ENCODE measurements at places on chromosomes 2 and 18.

DNA sequence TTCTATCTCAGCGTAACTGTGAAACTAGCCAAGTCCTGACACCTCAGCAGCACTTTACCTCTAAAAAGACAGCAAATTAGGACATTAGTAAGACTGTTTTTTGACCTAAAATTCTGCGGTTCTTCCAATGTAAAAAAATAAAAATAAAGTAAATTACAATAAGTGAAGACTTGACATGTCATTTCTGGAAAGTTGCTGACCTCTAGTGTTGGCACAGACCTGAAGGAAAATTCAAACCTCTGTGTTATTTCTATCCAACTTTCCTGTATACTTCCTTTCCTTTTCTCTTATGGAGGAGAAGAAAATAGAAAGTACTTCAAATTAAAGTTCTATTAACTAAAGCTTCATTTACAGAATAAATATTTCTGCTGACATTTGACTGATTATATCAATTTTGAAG, 110.6 kb downstream of the TMEM182 start:
- peak; percentile 4 for DNase-seq

DNA sequence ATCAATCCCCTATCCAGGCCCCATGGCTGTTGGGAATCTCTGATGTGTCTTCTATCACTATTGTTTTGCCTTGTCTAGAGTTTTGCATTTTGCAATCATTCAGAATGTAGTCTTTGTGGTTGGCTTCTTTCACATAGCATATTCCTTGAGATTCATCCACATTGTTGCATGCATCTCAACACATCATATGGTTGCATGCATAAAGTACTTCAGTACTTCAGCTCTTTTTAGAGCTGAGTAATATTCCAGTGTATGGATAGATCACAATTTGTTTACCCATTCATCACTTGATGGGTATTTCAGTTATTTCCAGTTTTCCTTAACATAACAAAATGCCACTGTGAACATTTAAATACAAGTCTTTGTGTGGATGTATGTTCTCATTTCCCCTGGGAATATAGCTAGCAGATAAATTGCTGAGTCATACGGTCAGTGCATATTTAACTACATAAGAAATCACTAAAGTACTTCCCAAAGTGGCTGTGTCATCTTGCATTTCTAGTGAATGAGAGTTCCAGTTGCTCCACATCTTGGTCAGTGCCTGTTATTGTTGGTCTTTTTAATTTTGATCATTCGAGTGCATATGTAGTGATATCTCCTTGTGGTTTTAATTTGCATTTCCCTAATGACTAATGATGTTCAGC, 138.8 kb downstream of the BCL11A start:
- DNase-seq = peak; percentile 65

DNA sequence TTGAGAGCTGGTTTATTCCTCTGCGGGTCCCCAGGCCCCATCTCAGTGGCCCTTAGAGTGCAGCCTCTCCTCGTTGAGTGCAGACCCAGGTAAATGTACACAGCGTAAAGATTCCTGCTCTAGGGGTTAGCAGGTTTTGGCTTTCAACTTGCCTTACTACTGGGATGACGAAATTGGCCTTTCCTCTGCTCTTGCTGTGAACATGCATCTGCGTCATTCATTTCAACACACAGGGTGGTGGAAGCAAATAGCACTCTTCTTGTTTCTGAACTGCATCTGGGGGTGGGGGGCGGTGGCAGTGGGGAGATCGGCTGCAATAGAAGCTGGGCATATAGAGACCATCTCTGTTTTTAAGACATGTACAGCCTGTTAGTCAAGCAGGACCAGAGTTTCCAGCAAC, 16.5 kb upstream of the SLC16A14 start:
- DNase-seq = peak; percentile 43

DNA sequence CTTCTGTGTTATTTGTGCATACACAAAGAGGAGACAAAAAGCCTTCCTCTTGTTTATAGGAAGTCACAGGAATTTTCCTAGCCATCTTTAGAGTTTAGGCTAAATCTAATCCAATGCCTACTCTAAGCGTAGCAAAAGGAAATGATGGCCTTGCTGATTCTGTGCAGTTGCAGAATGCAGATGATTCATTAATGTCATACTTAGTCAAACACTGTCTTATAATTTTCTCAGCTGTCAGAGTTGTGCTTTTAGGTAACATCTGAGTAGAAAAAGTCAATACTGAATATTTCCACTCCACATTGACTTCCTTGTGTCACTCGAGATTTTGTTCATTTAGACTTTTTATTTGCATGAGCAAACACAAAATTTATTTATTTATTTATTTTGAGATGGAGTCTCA, 157.9 kb upstream of the FOSL2 start:
- DNase-seq = no peak

GRCh38 chr2:219247678-219248642, 2.7 kb downstream of the STK16 start:
- no peak for DNase-seq

DNA sequence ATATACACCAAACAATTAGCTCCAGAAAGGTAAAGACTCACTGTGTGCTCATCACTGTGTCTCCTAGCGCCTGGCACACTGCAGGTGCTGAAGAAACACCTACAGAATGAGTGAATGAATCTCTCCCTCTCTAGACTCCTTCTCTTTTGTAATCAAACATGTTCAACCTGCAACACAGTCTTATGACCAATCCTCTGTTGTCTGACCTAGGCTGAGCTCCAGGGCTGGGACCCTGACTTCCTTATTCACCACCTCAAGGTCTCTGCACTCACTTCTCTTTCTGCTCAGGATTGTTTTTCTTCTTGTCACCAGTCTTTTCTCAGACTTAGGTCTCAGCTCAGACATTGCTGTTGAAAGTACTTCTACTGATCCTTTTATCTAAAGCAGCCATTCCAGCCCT, 9.8 kb downstream of the CKAP2L start:
- no peak for DNase-seq

- DNase-seq = no peak
Measured at GRCh38 chr2:39080152-39080551, 40.7 kb downstream of the SOS1 start.

DNA sequence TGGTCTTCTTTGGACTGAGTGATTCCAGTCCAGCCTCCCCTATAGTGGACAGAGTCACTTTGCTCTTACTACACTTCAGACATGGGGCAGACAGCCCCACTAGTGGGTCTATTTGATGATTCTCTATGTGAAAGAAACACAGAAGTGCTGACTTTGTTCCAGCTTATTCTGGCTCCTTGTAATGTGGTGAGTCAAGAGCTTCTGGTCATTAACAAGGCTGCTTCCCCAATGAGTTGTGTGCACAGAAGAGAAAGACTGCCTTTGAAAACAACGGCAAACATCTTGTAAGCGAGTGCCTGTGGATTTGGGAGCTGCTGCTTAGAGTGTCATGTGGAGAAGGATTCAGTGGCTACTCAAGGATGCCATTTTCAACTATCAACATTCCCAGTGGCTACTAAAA, 39.1 kb downstream of the RMC1 start:
- DNase-seq = no peak

DNA sequence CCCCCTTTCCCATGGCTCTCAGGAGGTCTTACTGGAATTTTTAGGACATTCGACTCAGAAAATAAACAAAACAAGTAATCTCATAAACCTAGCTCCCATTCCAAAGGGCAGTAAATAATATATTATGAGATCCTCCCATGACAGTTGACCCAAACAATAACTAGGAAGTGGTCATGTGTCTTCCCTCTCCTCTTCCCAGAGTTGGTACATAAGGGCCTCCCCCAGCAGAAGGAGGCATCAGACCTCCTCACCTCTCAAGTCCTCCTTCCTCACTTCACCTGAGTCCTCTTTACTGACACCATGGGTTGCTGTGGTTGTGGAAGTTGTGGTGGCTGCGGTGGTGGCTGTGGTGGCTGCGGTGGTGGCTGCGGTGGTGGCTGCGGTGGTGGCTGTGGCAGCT, at the start of gene SCYGR7:
Gene SCYGR7 (plus strand): TSS at position 301 of the 400 bp plus-strand sequence. CDS start 0 bp downstream, at position 301.
- DNase-seq = no peak

DNA sequence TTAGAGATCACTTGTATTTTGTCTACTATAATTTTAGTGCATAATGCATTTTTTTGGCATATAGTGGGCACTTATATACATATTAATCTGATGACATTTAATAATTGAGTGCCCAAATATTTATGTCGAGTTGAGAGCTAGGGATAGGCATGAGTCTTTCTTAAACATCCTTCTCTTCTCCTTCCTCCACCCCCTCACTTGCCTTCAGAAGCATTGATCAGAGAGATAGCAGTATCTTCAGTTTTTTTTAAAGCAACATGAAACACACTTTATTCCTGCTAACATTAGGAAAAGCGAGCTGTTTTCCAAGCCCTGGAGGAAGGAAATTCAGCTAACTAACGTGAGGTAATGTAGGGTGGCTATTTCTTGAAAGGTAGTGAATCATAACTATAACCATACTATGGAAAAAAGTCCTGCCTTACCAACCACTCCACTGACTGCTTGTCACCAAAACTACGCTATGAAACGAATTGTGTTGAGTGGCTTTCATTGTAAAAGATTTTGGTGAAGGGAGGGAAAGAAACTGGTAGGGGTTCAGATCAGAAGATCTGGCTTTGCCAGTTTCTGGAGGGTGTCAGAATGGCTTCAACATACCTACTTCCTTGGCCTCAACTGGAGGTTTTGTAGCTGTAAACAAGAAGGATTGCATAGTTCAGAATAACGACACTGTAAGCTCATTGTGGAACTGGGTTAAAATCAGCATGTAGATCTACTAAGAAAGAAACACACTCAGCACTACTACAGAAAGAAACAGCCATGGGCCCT, 2.3 kb upstream of the ITGA4 start:
- DNase-seq = no peak

DNA sequence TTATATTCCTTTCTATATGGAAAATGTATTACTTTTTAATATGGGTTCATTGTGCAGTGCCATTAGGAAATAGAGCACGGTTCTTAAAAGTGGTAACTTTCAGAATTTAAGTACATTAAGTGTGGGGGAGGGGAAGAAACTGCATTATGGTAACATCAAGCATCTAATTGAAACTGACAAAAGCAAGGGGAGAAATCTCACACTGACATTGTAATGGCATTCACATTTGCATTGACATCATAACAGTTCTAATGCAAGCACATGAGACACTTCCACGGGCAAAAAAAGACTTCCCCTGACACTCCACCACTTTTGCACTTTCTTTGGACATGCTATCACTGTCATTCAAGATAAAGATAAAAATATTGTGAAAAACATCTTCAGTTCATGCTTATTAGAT, 431.3 kb upstream of the SMIM21 start:
- DNase-seq = no peak

GRCh38 chr2:235468978-235469655, 24.7 kb upstream of the AGAP1 start:
- DNase-seq = peak; percentile 88

GRCh38 chr2:12663306-12664037, 53.3 kb upstream of the TRIB2 start:
- DNase-seq = no peak

GRCh38 chr2:219335373-219335786, 2.8 kb upstream of the RESP18 start:
- DNase-seq = peak; percentile 18
